SJSA1 (cell line): ENCODE measurements at places on chromosomes 3 and 15.

GRCh38 chr3:55937301-55937700 lies 450.2 kb upstream of the WNT5A start:
- no peak overlapping the region for H3K27ac ChIP-seq
- H3K36me3 ChIP-seq, result no peaks in the 10 kb centered on the region
- H3K4me3 ChIP-seq, result no peak overlapping the region
- no peaks in the 10 kb centered on the region for H3K4me1 ChIP-seq
- DNase-seq, result no peak

DNA sequence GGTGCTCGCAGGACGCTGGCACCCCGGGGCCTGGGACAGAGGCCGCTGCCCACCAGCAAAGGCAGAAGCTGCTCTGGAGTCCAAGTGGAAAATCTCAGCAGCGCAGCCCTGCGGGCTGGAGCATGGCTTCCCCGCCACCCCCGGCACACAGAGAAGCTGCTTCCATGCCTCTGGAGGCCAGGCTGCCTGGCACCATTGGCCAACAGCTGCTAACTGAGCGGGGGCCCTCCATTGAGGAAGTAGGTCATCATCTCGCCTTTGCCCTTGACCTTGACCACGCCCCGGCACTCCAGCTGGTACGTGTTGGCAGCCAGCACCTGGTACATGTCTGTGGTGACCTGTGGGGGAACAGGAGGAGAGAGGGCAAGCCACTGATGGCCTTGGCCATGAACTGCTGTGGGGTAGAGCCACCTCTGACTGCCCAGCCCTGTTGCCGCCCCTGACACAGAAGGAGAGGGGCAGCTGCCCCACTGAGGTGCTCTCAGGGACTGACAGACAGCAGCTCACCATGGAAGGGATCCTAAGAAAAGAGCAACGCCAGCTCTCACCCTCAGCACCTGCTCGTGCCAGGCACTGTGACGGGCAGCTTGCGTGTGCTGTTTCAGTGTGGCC lies 82.8 kb downstream of the SEC22A start:
- no peaks in the 10 kb centered on the region for H3K36me3 ChIP-seq
- H3K27ac ChIP-seq, result no peak overlapping the region
- no peak for DNase-seq
- H3K27me3 ChIP-seq, result no peaks in the 10 kb centered on the region

DNA sequence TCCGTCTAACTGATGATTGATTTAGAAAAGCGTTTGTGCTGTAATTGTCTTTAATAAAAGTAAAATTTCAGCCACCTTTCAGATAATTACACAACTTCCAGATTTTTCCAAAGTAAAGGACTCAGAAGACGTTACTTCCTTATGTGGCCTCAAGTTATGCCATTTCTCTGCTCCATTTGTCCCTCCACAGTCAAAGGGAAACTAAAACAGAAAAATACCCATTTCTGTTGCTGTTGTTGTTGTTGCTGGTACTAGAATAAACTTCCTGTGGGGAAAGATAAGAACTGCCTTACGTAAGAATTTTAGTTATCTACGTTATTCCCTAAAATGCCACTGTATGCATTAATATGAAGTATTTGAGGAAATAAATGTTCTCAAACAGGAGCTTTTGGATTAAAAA lies 153.9 kb downstream of the P3H2 start:
- no peak for DNase-seq
- H3K27ac ChIP-seq, result no peak overlapping the region
- peaks cover 13% of the 10 kb centered on the region for H3K4me1 ChIP-seq

DNA sequence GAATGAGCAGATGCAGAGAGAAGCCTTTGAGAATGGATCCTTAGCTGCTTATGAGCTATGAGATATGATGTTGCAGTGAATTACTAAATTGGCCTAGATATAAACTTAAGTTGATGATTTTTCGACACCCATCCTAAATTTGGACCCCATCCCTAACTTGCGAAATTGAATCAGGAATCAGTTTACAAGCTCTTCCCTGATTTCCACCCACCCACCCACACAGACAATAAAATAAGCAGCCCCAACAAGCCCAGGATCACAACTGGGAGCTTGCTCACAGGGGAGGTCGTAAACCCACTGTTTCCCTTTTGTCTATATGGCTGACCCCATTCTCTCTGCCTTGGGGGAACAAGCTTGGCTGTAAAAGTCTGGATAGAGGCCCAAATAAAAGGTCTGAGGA lies 57.3 kb downstream of the GREM1 start:
- H3K4me3 ChIP-seq, result no peak overlapping the region
- peaks cover 12% of the 10 kb centered on the region for H3K36me3 ChIP-seq
- DNase-seq, result no peak
- peak overlapping the region; percentile 100 for H3K27ac ChIP-seq
- H3K4me1 ChIP-seq, result peaks cover 34% of the 10 kb centered on the region
- H3K27me3 ChIP-seq, result no peaks in the 10 kb centered on the region

GRCh38 chr15:92232317-92232716 lies 161.4 kb upstream of the ST8SIA2 start:
- H3K4me1 ChIP-seq, result no peaks in the 10 kb centered on the region
- H3K36me3 ChIP-seq, result no peaks in the 10 kb centered on the region
